ENCODE measurements at places on chromosomes 4 and X.

- no peak for DNase-seq
Measured at GRCh38 chrX:113959912-113960626, 623.8 kb upstream of the HTR2C start.

- no peak for DNase-seq
Measured at GRCh38 chrX:118152721-118153120, 36.1 kb upstream of the KLHL13 start.

DNA sequence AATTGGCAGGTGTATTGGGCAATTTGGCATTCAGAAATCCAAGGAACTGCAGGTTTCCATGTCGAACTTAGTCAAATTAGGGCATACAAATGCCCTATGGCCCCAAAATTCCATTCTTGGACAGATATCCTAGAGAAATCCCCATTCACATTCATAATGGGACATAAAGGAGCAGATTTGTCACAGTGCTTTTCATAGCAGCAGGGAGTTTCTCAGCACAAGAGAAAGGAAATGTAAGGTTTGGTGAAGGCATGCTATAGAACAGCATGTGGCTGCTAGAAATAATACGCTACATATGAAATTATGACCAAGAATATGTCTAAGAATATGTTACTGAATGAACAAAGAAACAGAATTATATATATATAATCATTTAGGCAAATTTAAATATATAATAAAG lies 437.5 kb upstream of the BOD1L1 start:
- no peak for DNase-seq

DNA sequence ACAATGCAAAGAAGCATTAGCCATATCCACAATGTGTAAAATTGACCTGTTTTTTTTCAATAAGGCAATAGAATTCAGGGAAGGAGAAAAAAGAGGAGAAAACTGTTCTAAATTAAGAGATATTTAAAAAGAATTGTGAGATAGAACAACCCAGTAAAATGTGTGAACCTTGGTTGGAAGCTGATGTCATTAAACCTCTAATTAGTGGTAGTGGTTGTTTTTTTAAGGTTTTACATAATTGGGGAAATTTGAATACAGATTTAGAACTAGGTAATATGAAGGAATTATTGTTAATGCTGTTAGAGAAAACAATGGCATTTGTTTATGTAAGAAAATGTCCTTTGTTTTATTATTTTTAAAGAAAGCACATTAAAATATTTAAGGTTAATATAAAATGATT lies 15.1 kb upstream of the H2AZ1 start:
- DNase-seq: no peak

GRCh38 chr4:130178106-130178505 lies 1082.2 kb downstream of the C4orf33 start:
- no peak for DNase-seq

- no peak for DNase-seq
Measured at GRCh38 chr4:145797278-145797677, 117.3 kb downstream of the C4orf51 start.

GRCh38 chr4:38684951-38685844 lies 21.2 kb downstream of the KLF3 start:
- DNase-seq: no peak

- no peak for DNase-seq
Measured at GRCh38 chr4:185772391-185773093, 39.5 kb downstream of the SORBS2 start.

DNA sequence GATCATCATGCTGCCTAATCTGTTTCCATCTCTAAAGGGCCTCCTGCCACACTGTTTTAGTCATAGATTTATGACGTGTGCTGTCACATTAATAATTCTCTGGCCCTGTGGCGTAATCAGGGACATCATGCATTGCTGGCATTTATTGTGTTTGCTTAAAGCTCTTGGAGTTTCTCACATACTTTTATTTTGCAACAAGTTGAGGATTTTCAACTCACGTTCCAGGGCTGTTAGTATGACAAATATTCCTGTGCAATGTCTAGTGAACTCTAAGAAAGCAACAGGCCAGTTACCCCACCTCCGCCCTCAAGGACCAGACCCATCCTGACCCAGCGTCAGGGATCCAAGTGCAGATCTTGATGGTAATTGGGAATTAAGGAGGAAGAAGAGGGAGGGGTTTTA lies 7.8 kb upstream of the PIGA start:
- no peak for DNase-seq

GRCh38 chr4:175339100-175339707 lies 421.0 kb downstream of the ADAM29 start:
- no peak for DNase-seq

GRCh38 chr4:129218897-129219296 lies 122.9 kb downstream of the C4orf33 start:
- DNase-seq: no peak

DNA sequence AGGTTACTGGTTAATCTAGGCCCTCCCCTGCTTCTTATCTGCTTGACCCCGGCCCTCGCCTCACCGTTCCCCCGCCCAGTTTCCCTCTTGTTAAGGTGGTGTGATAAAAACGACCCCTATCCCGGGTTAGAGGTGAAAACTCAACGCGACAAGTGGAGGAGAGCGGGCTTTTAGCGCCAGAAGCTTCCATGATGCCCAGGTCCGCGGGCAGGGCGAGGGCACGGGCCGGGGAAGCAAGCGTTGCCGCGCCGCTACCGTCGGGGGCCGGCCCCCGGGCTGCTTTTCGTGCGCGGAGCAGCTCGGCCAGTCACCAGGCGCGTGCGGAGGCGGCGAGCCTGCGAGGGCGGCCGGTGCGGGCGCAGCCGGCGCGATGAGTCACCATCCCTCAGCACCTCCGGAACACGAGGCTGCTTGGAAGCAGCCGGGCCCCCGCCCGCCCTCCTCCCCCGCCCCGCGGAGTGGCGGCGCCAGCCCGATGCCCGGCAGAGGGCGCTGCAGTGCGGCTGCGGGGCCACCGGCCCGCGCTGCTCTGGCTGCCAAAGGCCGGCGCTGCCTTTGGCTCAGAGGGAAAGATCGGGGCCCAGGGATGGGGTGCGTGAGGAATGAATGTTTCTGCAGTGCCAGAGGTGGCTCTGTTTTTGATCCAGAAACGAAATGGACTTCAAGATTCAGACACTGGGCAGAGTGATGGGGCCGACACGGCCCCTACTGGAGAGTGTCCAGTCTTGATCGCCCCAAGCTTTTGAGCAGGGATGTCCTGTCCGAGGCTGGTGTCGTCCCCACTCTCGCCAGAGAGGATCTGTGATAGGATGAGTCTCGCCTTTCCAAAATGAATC lies 107.8 kb downstream of the NHSL2 start:
- peak; percentile 72 for DNase-seq

DNA sequence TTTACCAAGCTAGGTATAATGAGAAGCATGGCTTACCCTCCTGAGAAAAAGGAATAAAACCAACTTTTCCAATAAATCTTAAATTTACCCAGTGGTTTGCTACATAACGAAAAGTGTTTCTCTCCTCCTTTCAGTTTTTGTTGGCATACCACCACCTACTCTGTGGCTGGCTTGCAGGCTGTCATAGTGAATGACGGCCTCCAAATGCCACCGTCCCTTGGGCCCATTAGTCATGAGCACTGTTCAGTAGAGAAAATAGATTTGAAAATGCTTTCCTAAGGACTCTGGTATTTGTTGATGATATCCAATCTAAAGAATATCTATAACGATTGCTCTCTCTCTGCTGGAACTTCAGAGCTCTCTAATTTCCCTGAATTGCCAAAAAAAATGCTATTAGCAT lies 488.3 kb downstream of the MAGEE1 start:
- DNase-seq: no peak

- no peak for DNase-seq
Measured at GRCh38 chr4:116374815-116375214, 710.6 kb downstream of the TRAM1L1 start.

DNA sequence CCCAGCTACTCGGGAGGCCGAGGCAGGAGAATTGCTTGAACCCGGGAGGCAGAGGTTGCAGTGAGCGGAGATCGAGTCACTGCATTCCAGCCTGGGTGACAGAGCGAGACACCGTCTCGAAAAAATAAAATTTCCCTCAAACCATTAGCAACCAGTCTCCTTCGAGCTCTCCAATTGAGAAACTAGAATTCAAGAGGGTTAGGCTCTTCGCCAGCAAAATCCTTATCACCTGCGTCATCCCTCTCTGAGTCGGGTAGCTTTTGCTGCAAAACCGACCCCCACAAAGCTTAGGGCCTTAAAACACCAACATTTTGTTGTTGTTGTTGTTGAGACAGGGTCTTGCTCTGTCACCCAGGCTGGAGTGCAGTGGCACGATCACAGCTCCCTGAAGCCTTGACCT lies 75.1 kb upstream of the DDX3X start:
- no peak for DNase-seq

- no peak for DNase-seq
Measured at GRCh38 chr4:62162606-62163005, 962.5 kb downstream of the ADGRL3 start.

GRCh38 chr4:64670647-64671046 lies 261.4 kb upstream of the TECRL start:
- DNase-seq: no peak

DNA sequence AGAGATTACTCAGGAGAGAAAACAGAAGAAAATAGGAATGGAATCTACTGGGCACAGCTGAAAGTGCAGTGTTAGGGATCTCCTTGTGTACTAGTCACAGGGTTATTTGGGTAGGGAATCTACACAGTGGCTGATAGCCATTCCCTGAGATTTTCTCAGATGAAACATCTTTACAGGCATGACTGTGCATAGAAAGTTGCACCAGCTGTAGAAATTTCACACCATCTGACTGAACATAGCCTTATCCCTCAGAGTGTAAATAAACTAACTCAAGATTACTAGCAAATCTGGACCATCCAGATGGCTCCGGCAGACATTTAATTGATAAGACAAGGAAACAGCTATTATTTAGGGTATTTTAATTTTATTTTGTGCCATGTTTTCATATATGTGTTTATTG lies 2053.5 kb upstream of the TENM3 start:
- no peak for DNase-seq

GRCh38 chr4:180120068-180120467 lies 2123.1 kb upstream of the TENM3 start:
- no peak for DNase-seq

- DNase-seq: no peak
Measured at GRCh38 chrX:78116766-78117165, 12.7 kb downstream of the PGK1 start.

GRCh38 chr4:141909541-141909940 lies 273.2 kb downstream of the IL15 start:
- DNase-seq: no peak

DNA sequence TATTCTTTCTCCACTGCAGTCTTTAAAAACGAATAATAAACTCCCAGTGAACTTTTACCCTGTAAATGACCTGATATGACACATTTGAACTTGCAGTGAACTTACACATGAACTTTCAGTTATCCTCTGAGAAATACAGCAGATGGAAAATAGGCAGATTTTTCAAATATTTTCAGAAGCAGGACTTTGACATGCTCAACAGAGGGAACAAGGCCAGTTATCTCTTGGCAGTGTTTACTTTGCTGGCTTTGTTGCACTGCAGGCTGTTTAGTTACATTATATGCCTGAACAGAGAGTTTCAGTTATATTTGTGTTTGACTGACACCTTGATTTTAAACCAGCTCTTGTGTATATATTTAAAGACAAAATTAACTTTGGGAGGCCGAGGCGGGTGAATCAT lies 47.6 kb upstream of the FGG start:
- no peak for DNase-seq

- DNase-seq: no peak
Measured at GRCh38 chrX:133880032-133880443, 105.4 kb downstream of the GPC3 start.
